Omental fat pad (tissue), 4 donors: ENCODE measurements at places on chromosomes 3 and 15. TPM values are rescaled to one million over a fixed set of nuclear protein-coding genes. Genes with fewer than 3 reads are reported as not detected.

The CTXN2 gene
- total RNA-seq: not detected

The ARHGEF26 gene
- total RNA-seq: 16.0 TPM

The THAP10 gene
- 3.5 TPM for total RNA-seq

The WDR5B gene
- total RNA-seq: 3.7 TPM

The CFAP20DC gene
- total RNA-seq: 0.28 TPM

The GTF2A2 gene
- total RNA-seq: 26.3 TPM

The BSN gene
- total RNA-seq: 0.25 TPM

The KNG1 gene
- not detected for total RNA-seq

The CELSR3 gene
- 1.2 TPM for total RNA-seq
